ENCODE measurements at places on chromosomes 12 and 14. TPM values are rescaled to one million over a fixed set of nuclear protein-coding genes. Genes with fewer than 3 reads are reported as not detected.

PPP2R5C gene
- total RNA-seq = 650 TPM

MYL6 gene
- total RNA-seq = 933 TPM

GZMB gene
- not detected for total RNA-seq

COCH gene
- not detected for total RNA-seq

LRRC43 gene
- not detected for total RNA-seq

INSM2 gene
- total RNA-seq = not detected

KRT83 gene
- not detected for total RNA-seq

CLEC14A gene
- total RNA-seq = not detected

DNA sequence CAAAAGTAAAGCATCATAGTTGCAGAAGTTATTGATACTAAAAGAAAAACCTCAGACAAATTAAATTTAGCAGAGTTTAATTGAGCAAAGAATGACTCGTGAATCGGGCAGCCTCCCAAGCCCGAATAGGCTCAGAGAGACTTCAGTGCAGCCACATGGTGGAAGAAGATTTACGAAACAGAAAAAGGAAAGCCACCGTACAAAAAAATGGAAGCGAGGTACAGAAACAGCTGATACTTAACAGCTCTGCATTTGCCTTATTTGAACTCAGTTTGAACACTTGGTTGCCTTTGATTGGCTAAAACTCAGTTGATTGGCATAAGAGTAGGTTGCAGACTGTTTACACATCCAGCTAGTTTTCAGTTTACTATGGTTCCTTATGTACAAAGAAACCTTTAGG is 12.9 kb downstream of the TTC9 start:
- no peak for DNase-seq

DNA sequence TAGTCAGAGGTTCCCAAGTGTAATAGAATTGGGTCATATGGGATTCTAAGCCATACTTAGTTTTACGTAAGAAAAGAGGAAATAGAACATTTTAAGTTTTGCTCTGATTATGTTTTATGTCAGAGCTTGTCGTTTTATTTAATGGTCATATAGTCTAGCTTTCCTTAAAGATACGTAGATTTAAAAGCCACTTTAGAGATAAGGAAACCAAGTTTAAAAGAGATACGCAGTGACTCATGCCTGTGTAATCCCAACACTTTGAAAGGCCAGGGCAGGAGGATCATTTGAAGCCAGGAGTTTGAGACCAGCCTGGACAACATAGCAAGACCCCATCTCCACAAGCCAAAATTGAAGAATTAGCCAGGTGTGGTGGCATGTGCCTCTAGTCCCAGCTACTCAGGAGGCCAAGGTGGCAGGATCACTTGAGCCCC is 19.5 kb downstream of the MAPK1IP1L start:
- DNase-seq = no peak

GRCh38 chr12:31965090-31965489 is 5.9 kb downstream of the RESF1 start:
- DNase-seq = no peak

- DNase-seq = peak; percentile 3
Measured at GRCh38 chr12:6199531-6200255, 507 bp upstream of the CD9 start.

DNA sequence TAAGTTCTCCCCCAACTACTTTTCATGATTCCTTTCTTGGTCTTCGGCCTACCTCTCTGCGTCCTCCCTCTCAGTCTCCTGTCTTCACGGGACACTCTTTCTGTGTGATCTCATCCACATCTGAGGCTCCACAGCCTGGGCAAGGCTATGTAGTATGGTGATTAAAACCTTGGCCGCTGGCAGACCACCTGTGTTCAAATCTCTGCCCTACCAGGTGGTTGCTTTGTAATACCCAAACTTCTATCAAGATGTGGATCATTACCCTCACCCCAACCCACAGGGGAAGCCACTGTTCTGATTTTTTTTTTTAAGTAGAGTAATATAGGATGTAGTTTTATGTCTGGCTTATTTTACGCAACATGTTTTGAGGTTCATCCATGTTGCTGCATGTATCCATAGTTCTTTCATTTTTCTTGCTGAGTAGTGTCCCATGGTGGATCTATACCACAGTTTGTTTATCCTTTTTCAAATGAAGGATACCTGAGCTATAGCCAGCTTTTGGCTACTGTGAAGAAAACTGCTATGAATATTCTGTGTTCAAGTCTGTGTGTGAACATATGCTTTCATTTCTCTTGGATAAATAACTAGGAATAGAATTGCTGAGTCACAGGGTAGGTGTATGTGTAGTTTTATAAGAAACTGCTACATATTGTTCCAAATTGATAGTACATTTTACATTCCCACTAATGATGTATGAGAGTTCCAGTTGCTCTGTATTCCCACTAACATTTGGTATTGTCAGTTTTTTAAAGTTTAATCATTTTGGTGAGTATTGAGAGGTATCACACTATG is 8.3 kb upstream of the STAT6 start:
- no peak for DNase-seq

DNA sequence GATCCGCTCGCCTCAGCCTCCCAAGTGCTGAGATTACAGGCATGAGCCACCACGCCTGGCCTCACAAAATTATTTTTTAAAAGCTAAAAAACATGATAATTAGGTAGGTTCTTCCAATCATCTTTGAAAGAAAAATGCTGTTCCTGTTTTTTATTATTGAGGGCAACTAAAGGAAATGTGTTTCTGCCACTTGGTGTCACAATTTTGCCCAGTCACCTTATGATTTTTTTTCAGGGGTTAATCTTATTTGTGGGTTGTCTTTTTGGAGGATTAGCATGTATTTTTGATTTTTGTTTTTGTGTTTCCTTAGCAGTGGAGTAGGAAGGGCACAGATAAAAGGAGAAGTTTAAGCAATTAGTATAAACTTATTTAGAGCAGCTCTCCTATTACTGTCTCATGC is 79.8 kb downstream of the PRORP start:
- DNase-seq = no peak

DNA sequence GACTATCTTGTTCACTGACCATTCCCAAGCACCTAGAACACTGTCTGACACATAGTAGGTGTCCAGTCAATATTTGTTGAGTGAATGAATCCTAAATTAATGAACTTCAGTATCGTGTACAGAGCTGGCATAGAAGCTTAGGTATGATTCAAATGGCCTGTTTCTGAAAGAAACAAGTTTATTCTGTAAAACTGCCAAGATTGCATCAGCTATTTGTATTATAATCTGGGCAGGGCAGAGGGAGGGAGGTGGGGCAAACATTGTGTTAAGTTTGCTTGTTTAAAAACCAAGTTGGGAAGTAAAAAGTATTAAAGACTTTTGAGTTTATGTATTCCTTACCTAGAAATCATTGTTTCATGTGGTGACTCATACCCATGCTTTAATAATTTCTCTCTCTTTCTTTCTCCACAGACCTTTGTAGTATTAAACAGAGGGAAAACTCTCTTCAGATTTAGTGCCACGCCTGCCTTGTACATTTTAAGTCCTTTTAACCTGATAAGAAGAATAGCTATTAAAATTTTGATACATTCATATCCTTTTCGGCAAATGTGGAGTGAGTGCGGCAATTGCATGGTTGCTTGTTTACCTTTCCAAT is 92.8 kb downstream of the SCN8A start:
- DNase-seq = no peak

DNA sequence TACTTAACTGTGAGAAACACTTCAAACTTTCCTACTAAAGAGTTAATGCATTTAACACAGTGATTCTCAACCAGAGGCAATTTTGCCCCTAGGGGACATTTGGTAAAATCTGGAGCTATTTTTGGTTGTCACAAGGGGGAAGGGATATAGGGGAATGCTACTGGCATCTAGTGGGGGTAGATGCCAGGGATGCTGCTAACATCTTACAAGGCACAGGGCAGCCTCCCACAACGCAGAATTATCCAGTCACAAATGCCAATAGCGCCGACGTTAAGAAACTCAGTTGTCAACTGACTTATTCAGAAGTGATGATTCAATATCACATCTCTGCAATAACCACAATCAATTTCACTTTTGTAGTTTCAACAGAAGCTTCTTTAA is 2.0 kb downstream of the EEA1 start:
- peak; percentile 33 for DNase-seq
